Endothelial cell (in vitro differentiated cells): ENCODE measurements at places on chromosomes 6 and 20. TPM values are rescaled to one million over a fixed set of nuclear protein-coding genes. Genes with fewer than 3 reads are reported as not detected.

- no peak for DNase-seq
These were observed 50.6 kb upstream of the ZNF133 start for GRCh38 chr20:18237682-18238081.

- no peak for DNase-seq
These were observed 172.6 kb upstream of the PHACTR1 start for GRCh38 chr6:12543953-12544352.

GRCh38 chr20:8318965-8319625 lies 187.0 kb downstream of the PLCB1 start:
- no peak for DNase-seq

- no peak for DNase-seq
These were observed 140.4 kb upstream of the SLC24A3 start for GRCh38 chr20:19071902-19072498.

DNA sequence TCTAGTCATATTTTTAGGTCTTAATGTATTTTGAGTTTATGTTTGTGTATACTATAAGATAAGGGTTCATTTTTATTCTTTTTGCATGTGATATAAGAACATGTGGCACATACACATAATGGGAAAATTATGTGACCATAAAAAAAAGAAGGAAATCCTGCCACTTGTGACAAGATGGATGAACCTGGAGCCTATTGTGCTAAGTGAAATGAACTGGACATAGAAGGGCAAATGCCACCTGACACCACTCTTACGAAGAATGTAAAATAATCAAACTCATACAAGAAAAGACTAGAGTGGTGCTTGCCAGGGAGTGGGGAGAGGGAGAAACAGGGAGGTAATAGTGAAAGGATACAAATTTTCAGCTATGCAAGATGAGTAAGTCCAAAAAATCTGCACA lies 126.1 kb downstream of the PLEKHG1 start:
- no peak for DNase-seq

GRCh38 chr6:125095580-125096301 lies 57.8 kb upstream of the TPD52L1 start:
- DNase-seq = no peak

DNA sequence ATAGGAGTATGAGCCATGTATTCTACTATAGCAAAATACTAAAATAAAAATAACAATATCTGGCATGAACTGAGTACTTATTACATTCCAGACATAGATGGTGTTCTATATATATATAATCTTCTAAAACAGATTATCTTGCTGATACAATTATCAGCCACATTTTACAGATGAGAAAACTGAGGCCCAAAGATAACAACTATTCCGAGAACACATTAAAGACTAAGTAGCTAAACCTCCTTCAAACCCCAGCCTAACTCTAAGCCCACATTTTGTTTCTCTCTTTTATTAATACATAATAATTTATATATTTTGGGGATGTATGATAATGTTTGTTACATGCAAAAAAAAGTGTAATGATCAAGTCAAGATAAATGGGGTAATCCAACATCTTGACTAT lies 98.7 kb upstream of the RUNX2 start:
- DNase-seq = no peak

DNA sequence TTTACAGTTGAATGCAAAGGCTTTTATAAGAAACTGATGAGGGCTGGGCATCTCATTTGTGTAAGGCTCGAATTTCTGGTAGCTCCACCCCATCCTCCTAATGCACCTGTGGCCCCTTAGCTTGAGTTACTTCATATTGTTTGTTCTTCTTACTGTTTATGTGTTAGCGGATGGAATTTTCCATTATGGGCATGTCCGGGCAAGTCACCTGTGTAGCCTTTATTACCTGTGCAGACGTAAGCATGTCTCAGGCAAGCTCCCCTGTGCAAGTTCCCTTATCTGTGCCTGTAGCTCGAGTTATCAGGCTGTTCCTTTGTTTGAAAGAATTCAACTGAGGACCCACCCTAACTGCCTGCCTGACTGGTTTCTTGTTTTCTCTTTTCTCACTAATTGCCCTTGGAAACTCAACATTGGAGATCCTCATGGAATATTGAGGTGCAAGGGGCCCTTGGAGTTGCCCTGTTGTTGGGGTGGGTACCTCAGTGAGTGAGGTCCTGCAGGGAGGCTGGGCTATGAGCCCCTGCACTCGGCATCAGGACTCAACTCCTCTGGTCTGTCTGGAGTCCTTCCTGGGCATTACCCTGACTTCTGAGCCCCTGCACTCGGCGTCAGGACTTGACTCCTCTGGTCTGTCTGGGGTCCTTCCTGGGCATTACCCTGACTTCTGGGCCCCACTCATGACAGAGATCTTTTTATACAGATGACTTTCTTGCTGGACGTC lies 207.9 kb upstream of the SULF2 start:
- DNase-seq = no peak

GRCh38 chr20:41413169-41413568 lies 46.6 kb upstream of the EMILIN3 start:
- DNase-seq = no peak

- DNase-seq = no peak
These were observed 474.1 kb upstream of the BTBD3 start for GRCh38 chr20:11443382-11444119.

DNA sequence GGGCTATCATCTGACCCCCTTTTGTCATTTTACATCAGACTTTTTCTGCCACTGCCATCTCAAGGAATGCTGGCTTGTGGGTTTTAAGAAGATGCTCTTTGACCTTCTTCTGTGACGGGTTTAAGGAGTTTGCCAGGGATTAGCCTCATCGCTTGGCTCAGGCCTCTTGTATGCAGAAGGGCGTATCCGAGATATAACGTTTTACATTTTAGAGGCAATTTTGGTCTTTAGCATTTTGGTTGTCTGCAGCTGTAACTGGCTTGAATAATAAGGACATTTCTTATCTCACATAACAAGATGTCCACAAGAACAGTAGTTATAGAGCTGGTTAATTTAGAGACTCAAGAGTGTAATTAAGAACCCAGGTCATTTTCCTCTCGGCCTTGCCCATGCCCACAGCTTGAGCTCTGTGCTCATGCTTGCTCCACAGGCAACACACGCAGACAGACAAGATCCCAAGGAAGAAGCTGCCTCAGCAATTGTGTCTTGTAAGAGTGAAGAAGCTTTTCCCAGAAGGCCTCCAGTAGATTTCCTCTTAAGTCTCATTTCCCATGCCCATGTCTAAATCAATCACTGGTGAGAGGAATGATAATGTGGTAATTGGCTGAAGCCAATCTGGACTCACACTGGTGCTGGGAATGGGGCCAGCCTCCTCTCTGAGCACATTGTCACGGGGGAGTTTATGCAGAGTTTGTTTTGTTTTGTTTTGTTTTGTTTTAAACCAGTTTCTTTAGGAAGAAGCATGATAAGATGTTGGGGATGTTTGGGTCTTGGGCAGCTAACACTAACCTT lies 36.8 kb downstream of the PTCHD4 start:
- DNase-seq = no peak

- no peak for DNase-seq
These were observed 12.5 kb upstream of the HLA-DRA start for GRCh38 chr6:32427218-32427617.

- DNase-seq = no peak
These were observed 70.6 kb downstream of the CTNNBL1 start for GRCh38 chr20:37764333-37764935.

GRCh38 chr6:44456070-44456965 lies 68.8 kb downstream of the CDC5L start:
- peak; percentile 51 for DNase-seq

GRCh38 chr20:62413896-62414481 lies 6.9 kb upstream of the CABLES2 start:
- DNase-seq = peak; percentile 45

DNA sequence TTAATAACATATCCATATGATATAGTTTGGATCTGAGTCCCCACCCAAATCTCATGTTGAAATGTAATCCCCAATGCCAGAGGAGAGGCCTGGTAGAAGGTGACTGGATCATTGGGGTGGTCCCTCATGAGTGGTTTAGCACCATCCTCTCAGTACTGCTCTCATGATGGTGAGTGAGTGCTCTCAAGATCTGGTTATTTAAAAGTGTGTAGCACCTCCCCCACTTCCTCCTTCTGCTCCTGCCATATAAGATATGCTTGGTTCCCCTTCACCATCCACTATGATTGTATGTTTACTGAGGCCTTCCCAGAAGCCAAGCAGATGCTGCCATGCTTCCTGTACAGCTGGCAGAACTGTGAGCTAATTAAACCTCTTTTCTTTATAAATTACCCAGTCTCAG lies 22.9 kb downstream of the IRF4 start:
- no peak for DNase-seq

DNA sequence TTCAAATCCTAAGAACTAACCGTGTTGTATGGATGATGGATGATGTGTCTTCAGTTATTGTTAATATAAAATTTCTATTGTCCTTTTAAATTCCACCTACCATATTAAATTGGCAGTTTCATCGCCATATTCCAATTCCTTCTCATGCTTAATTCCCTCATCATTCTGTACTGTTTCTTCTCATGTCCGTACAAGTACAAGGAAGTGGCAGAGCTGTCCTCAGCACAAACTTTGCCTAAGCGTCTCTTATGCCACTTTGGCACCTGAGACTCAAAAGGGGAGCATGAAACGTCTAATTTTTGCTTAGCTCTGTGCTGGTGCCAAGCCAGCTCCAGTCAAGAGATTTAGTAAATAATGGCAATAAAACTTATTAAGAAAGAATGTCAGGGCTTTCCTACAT lies 158.2 kb upstream of the LAMA2 start:
- DNase-seq = no peak

- DNase-seq = peak; percentile 66
These were observed 937 bp downstream of the ZNF318 start for GRCh38 chr6:43368259-43369160.

DNA sequence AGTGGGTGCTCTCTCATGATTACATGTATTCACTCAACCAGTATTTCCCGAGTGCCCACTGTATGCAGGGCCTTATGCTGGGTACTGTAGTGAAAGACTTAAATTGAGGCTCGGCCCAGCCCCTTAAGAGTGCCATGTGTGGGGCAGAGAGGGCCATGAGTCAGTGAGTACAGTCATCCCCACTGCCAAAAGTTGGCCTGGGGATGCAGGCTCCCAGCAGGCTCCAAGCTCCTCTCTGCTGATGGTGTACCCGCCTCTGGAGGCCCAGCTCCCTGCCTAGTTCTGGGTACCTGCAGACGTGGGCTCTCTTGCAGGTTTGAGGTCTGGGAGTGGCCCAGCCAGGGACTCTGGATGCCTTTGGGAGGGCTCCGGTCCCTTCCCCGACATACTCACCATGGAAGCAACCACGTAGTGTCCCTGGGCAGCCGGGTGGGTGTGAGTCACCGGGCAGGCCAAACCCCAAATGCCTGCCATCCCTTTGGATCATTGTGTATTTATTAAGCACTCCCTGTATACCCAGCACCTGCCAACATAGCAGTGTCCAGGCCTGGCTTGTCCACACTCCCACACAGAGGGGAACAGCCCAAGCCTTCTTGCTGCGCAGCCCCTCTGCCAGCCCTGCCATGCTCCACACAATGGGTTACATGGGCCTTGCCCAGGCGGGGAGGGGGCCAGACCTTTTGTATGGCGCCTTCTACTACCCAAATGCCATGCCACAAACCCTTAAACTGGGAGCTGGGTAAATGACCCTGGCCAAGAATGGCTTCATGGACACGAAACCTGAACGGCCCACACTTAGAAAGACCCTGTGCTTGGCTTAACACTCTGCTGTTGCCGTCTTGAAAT lies 153.6 kb downstream of the VEGFA start:
- no peak for DNase-seq

- no peak for DNase-seq
These were observed 202.3 kb downstream of the FOXC1 start for GRCh38 chr6:1812034-1812433.

DNA sequence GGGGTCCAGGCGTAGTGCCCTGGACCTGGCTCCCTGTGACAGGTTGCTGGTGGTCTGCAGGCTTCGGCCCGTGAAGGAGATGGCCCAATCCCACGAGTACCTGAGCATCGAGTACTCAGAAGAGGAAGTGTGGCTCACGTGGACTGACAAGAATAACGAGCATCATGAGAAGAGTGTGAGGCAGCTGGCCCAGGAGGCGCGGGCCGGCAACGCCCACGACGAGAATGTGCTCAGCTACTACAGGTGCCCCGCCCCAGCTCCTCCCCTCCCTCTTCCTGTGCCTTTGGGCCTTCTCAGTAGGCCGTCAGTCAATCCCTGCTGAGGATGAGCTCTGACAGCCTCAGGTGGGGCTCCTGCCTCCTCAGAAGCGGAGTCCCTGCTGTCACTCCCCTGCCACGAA lies 42.6 kb downstream of the UQCC2 start:
- no peak for DNase-seq

DNA sequence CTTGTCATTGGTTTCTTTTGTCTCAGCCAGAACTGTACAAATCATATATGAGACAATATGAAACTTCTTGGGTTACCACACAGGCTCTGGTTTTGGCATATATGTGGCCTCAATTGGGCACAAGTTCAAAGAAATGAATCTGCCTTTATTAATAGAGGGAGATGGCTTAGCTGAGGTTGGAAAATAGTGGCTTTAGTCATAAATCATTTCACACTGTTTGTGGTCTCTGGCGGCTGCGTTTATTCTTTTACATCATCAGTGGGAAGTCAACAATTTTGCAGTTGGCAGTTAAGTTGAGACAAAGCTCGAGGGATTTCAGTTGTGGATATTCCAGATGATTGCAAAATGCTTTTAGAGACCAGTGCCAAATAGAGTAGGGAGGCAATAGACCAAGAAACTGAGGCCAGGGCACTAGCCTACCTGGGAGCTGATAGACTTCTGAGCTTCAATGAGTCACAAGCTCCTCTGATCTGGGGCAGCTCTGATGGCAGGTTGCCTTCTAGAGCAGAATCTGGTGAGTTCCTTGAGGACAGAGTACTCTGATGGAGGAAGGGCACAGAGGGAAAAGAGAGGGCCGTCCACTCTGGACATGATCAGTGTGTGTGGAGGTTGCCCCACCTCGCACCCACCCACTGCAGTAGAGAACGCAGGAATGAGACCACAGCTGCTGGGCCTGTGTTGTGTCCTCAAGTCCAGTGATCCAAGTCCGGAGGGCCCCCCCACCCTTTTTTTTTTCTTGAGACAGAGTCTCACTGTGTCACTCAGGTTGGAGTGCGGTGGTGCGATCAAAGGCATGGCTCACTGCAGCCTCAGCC lies 73.5 kb downstream of the ARMC2 start:
- no peak for DNase-seq

GRCh38 chr20:38874460-38875174 lies 51.6 kb upstream of the FAM83D start:
- no peak for DNase-seq

GRM1 gene
- total RNA-seq = 0.23 TPM

PGBD1 gene
- total RNA-seq = 9.7 TPM

GHRH gene
- total RNA-seq = not detected

IRF4 gene
- not detected for total RNA-seq

HLA-DRA gene
- 0.28 TPM for total RNA-seq

BMP6 gene
- 0.97 TPM for total RNA-seq

DBNDD2 gene
- 2.0 TPM for total RNA-seq

CASS4 gene
- not detected for total RNA-seq

PRR18 gene
- total RNA-seq = 1.1 TPM

TFAP2C gene
- 0.82 TPM for total RNA-seq

ZBTB2 gene
- total RNA-seq = 11.6 TPM

WFDC12 gene
- total RNA-seq = not detected

RHAG gene
- total RNA-seq = 0.46 TPM

ENPP4 gene
- total RNA-seq = 6.1 TPM

BTNL2 gene
- not detected for total RNA-seq

CLPSL2 gene
- not detected for total RNA-seq

SPATS1 gene
- not detected for total RNA-seq

IL17F gene
- total RNA-seq = not detected

TCF21 gene
- total RNA-seq = not detected
